Stimulated activated CD8-positive, alpha-beta memory T cell treated with anti-CD3 and anti-CD28 coated beads, Interleukin-4, amount 100 ng/mL, for 1 hour (primary cell): ENCODE measurements at places on chromosomes 6 and 20.

- no peak for DNase-seq
Measured at GRCh38 chr20:15673206-15673605, 900.0 kb downstream of the KIF16B start.

GRCh38 chr20:823574-823902 is 10.0 kb upstream of the FAM110A start:
- DNase-seq = no peak

DNA sequence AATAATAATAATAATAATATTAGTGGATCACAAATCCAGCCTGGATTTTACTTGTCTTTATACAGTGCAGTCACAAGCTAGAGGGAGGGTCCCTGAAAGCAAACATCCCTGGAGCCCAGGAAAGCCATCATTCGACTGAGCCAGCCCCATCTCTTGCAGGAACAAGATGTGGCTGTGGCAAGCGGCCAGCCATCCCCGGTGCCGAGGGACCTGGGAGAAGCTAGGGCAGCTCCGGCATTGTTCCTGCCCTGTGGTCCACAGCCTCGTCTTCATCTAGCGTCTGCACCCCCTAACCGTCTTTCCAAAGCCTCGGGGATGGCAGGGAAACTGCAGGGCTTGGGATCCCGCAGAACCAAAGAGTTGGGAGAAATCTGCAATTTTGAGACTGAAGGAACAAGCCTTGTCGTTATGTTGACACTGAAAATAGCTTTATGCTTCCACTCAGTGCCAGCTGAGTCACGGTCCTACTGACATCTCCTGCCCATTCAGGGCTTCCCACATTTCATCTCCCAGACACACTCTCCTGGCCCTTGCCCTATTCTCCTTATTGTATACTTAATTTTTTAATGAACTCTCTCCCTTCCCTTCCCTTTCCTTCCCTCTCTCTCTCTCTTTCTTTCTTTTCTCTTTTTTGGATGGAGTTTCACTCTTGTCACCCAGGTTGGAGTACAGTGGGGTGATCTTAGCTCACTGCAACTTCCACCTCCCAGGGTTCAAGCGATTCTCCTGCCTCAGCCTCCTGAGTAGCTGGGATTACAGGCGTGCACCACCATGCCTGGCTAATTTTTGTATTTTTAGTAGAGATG is 62.5 kb upstream of the ZNFX1 start:
- DNase-seq = no peak

- no peak for DNase-seq
Measured at GRCh38 chr6:73624896-73625295, 28.9 kb downstream of the SLC17A5 start.

DNA sequence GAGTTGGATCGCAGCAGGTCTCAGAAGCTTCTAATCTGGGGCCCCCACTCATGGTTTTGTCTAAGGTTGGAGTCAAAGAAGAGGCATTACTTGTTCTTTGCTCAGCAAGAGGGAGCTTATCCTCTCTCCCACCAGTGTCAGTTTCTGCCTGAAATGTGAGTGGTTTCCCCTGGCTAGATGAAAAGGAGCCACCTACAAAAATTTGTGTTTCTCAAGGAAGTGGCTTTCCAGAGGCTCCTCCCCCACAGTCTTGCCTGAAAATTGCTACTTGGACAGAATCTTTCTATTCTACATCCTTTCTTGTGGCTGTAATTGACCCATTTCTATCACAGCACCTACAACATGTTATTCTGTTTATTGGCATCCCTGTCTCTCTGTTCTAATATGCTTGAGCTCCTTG is 37.9 kb downstream of the SCML4 start:
- DNase-seq = no peak

DNA sequence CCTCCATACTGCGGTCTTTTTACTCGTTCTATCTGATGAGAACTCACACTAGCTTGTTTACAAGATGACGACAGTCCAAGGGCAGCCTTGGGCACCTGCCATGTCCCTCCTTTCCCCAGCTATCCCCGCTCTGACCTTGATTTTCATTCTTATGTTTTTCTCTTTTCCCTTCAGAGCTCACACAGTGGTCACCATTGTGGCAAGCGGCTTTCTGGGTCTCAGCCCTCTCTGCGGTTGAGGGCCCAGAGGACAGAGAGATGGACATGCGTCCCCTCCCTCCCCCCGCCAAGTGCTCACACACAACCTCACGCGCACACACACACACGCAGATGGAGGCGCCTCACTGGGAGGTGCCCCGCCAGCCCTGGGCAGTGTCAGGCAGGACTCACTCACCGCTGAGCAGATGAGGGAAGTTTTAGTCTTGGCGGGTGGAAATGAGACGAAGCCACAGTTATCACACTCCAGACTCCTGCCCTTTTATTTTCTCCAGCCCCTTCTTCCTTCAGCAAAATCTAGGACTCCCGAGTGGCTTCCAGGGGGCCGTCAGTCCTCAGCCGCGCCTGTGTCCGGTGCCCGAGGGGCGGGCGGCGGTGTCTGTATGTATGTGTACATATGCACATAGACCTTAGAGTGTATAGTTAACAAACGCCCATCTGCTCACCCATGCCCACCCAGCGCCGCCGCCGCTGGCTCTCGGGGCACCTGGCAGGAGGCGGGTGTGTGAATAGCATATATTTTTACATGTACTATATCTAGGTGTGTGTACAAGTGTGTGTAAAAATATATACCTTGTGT is 13.8 kb upstream of the MYL9 start:
- DNase-seq = no peak

DNA sequence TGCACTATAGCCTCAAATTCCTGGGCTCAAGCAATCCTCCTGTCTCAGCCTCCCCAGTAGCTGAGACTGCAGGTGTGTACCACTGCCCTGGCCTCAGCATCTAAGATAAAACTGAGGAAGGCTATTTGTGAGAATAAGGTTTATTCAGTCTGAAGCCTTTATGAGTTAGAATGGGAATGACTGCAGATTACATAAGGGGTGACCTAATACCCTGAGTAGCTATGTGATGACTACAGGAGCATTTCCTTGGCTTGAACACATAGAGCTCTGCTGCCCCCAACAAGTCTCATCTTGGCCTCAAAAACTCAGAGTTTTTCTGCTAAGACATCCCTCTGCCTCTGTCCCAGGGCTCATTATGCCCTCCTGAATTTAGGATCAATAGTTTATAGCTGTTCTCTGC is 7.6 kb downstream of the GSS start:
- no peak for DNase-seq

DNA sequence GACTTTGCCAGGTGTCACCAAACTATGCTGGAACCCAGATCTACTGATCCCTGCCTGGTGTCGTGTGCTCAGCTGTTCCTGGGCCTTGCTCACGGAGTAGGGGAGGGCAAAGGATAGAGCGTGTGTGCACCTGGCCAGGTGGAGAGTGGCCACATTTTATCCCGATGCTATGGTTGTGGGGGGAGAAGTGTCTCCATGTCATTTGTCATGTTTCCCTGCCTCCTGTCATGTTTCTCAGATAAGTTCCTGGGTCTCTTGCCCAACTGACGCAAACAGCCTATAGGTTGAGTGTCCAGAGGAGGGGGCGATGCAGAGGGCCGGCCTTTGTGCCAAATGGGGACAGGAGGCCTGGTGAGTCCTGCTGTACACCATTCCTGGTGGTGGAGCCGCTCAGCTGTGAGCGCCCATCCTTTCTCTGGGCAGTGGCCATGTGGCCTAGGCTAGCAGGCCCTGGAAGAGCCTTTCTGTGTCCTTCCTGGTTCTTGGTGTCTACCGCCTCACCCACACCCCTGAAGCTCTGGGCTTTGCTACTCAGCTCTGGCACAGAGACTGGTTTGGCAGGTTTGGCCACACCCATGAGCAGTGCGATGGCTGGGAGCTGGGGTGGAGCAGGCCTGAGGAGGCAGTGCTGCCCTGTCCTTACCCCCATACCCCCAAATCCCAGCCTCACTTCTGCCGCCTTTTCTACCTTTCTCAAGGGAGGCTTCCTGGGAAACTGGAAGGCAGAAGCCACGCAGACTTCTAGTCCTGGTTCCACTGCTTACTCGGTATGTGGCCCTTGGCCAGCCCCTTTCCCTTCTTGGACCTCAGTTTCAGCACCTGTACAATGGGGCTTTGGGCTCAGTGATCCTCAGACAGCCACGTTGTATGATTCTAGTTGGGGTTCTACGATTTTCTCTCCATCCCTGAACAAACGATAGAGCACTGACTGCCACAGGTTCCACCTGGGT is 32.3 kb upstream of the EPB41L1 start:
- no peak for DNase-seq

DNA sequence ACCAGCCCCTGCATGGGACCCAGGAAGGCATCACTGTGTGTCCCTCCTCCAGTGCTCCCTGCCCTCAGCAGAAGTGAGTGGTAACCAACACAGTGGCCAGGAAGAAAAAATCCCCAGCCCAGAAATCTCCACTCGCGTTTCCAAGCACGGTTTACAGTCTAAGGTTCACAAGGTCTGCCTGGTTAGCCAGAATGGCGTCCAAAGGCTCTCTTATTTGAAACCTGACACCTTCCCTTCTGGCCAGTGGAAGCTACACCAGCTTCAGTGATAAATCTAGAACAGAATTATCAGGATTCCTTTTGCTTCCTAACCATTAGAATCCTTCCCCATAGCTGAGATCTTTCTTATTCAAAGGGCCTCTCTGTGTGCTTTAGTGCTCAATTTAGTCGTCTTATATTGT is 9.2 kb downstream of the LY86 start:
- DNase-seq = no peak

DNA sequence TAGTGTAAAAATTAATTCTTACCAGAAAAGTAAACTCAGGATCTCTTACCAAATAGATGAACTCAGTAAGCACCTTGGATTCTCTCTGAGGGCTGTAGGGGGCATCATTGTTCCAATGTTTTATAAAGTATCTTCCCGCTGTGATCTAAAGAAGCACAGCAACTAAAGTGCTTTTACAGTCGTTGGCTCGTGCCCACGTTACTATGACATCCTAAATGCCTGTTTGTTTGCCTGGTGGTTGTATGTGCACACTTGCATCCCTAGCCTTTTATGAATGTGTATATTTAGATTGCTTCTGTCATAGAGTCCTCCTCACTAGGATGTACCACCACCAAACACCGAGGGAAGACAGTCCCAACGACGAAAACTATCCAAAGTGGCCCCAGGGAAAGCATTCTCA is 34.5 kb downstream of the SLX4IP start:
- no peak for DNase-seq

DNA sequence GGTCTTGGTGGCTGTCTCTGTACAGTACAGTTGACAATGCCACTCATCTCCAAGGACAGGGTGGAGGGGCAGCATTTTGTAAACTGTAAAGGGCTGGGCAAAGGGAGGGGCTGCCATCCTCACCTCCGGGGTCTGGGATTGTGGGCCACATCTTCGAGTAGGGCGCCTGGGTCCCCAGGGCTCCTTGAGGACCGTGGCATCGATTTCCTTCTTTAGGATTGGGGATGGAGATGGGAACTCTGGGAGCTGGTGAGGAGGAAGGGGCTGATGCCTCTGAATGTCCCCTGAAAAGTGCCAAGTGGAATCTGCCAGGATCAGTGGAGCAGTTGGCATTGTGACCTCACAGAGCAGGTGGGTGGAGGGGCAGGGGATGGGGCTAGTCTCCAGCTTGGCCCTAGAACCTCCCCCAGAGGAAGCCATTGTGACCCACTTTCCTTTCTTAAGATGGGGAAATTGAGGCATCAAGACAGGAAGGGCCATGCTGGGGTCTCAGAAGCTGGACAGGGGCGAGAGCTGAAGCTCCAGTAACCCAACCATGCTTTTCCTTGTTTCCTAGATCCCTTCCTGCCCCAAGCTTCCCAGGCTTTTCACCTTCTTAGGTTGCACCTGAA is at the start of gene SUN5:
Gene SUN5 (minus strand): TSS at position 293 of the 611 bp plus-strand sequence. CDS start 93 bp downstream, at position 200.
- no peak for DNase-seq

DNA sequence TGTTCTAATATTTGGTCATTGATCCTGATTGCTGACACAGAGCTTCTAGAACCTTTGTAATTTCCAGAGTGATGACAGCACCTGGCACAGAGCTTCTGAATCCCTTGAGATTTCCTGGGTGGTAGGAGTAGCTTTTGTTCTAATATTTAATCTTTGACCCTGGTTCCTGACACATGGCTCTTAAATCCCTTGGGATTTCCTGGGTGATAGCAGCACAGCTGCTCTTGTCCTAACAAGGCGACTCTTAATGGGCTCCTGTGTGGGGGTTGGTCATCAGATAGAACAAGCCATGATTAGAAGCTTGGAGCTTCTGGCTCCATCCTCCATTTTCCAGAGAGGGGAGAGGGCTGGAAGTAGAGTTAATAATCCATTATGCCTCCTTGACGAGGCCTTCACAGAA is 18.4 kb downstream of the GMPR start:
- no peak for DNase-seq

GRCh38 chr20:55586610-55587009 is 418.7 kb downstream of the CBLN4 start:
- DNase-seq = no peak

DNA sequence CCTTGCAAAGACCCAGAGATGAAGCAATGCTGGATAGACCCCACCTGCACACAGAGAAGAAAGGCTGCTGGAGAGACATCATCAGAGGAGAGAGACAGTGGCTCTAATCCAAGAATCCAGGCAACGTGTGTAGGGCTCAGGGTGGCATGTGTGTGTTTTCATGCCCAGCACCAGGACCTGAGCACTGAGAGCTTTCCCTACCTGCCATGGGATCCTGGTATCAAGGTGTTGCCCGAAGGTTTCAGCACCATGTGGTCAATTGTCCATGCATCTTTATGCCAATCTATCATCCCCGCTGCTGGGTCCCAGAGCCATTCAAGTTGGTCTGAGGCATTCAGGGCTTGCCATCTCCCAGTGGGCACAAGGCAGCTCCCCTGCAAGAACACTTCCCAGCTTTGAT is 7.5 kb upstream of the CD93 start:
- DNase-seq = no peak

DNA sequence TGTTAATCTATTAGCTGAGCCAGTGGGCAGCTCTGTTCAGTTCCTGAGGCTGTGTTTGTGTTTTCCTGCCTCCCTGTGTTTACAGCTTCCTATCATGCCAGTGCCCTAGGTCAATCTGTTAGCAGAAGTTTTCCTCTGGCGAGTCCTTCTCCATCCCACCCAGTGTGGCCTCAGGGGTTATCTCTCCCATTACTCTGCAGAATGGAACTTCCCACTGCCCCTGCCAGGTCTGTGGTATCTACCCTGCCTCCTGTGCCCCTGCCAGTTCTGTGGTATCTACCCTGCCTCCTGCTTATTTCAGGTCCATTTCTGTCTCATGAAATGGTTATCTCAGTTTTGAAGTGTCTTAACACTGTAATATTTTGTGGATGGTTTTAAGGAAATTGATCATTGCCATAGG is 63.1 kb downstream of the SLX4IP start:
- DNase-seq = no peak

- DNase-seq = no peak
Measured at GRCh38 chr6:33168639-33169038, 23.6 kb downstream of the COL11A2 start.
